ENCODE measurements at places on chromosomes 1 and 21.

GRCh38 chr1:183164340-183164739, 21.7 kb upstream of the LAMC2 start:
- DNase-seq: no peak

GRCh38 chr21:27371975-27372331, 405.1 kb upstream of the ADAMTS5 start:
- no peak for DNase-seq

DNA sequence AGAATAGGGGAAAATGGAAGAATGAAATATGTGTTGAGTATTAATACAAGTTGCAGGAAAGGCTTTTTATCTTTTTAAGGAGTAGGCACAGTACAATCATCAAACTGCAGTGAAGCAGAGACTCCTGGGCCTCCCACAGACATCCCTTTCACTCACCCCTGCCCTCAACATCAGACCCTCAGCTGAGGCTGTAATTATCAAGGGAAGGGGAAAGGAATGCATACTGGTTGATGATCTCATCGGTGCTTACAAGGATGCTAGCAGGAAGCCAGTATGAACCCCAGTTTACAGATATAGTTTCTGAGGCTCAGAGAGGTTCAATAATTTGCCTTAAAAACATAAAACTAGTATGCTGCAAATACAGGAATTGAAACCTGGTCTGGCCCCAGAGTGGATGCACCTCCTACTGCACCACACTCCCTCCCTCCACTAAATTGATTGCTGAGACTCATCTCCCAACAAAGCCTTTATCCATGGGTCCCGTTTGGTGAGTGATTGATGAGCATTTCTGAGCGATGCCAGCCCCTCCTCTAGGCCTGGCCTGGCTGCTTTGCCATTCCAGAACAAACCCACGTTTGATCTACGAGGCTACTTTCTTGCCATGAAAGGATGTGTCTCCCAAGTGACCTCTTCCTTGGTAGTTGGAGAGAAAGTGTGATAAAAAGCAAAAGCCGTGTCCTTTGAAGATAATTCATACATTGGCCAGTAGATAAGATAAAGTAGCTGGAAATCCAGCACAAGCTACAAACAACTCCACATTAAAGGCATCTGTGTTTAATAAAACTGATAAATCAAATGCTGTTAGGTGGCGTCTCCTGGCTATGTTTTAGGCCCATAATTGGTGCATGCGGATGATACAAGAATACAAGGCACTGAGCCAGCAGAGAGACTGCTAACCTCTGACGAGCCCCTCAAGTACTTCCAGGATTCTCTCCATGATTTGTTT, 233.9 kb upstream of the CAMK1G start:
- no peak for DNase-seq

GRCh38 chr21:16773206-16773605, 739.6 kb upstream of the CXADR start:
- DNase-seq: no peak

- DNase-seq: no peak
These were observed 29.2 kb downstream of the UCK2 start for GRCh38 chr1:165856606-165857005.

GRCh38 chr1:117753652-117754051, 147.8 kb downstream of the TENT5C start:
- DNase-seq: no peak

DNA sequence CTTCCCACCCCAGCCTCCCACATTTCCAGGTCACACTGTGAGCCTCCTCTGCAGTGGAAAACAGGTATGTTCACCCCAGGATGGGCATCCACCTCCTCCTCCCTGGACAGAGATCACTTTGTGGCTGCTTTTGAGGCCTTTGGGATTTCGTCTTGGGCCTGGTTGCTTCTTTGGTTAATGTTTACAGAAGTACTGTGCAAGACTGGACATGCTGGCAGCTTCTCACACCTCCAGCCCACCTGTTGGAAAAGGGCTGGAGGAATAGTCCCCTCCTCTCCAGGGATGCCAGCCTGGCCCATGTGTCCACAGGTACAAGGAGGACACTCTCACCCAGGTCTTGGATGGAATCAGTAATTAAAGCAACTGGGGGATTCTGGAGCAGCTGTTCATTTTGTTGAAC, 56.1 kb downstream of the KAZN start:
- DNase-seq: no peak

DNA sequence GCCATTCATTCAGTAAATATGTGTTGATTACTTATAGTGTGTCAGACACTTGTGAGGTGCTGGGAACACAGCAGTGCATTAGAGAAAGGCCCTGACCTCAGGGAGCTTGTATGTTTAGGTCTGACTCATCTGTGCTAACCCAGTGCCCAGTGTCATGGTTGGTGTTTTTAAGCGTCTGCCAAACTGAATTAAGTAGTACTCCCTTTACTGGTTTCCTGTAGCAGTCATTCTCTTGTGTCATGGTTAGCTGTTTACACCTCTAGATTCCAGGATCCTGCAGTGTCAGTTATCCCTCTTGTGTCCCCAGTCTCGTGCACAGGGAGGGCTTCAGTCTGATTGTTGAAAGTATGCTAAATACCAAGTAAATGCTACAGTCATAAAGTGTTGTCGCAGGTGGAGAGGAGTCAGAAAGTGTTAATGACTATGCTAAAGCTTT, 14.2 kb downstream of the UCK2 start:
- DNase-seq: no peak

- DNase-seq: no peak
These were observed 3.0 kb downstream of the CAMSAP2 start for GRCh38 chr1:200741551-200742207.

DNA sequence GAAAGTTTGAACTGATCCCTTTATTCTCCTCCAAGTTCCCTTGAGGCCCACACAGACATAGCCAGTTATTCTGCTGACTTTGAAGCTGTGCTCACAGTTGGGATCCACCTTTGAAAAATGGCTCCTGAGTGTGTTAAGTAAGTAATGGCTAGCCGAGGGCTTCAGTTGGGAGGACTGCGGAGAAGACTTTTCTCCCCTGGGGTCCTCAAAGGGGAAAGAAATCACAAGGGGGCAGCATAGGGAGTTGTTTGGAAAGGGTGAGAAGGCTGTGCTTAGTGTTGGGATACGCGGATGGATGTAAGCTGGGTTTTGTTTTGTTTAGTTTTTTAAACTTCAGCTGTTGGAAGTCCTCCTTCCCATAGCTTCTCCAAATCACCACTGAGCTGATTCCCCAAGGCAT, 8.3 kb downstream of the PGM1 start:
- no peak for DNase-seq

- no peak for DNase-seq
These were observed 331.3 kb upstream of the SNX7 start for GRCh38 chr1:98330224-98330623.

- DNase-seq: no peak
These were observed 24.1 kb downstream of the PAFAH2 start for GRCh38 chr1:25973610-25974321.

DNA sequence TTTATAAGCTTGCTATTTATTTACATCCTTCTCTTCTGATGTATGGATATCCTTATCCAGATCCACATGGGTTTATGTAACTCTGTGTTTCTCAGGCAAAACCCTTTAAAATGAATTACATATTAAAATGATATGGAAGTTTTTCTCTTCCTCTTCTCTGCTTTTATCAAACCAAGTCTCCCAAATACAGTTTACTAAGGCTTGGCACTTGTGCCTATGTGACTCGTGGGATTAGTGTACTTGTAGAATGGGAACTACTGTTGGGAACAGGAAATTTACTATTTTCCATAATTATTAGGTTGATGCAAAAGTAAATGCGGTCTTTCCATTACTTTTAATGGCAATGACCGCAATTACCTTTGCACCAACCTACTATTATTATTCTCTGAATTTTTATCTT, 14.8 kb downstream of the SIM2 start:
- no peak for DNase-seq

DNA sequence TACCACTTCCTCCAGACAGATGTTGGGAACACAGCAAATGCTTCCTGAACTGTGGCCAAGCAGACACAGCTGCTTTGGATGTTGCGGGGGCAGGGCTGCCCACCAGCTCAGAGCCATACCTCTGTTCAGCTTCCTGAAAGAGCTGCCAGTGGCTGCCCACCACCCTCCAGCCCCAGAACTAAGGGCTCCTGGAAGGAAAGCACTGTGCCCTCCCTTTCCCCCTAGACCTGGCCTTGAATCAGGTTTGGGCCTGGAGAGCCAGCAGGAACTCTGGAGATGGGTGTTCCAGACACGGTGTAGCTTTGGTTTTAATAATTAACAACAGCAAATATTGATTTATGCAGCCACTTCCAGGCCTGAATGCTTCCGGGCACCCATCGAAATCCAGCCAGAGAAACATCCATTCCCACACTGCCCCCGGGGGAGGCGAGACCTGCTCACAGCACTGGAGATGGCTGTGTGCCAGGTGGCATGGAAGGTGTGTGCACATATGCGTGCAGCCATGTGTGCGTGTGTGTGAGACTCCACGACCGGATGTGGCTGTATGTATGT, 45.7 kb downstream of the RAP1GAP start:
- no peak for DNase-seq
